CD8-positive, alpha-beta memory T cell (primary cell): ENCODE measurements at places on chromosomes 12 and 14. TPM values are rescaled to one million over a fixed set of nuclear protein-coding genes. Genes with fewer than 3 reads are reported as not detected.

DNA sequence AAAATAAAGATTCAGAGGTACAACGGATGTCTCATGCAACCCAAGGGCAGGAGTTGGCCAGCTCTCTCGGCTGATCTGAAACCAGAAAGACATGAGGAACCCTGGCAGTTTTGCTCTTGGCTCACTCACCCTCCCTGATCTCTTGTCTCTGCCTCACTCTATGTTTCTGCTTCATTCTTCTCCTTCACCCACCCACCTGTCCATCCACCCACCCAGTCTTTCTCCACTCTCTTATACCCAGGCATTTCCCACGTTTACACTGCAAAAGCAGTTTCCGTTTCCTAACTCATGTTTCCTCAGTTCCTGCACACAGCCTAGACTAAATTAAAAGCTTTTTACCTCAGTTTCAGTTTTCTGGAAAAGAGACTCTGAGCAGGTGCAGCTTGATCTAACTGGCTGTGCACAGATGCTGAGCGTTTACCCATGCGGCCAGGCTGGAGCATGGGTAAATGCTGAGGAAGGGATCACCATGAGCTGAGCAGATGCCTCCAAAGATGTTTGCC, 157.6 kb downstream of the PRKCH start:
- DNase-seq: no peak
- no peaks in the 10 kb centered on the region for H3K27me3 ChIP-seq
- peaks cover 79% of the 10 kb centered on the region for H3K4me1 ChIP-seq
- H3K4me3 ChIP-seq: no peak overlapping the region

GRCh38 chr14:31541702-31542101, 19.5 kb upstream of the NUBPL start:
- peaks cover 3% of the 10 kb centered on the region for H3K27me3 ChIP-seq
- no peak for DNase-seq
- H3K4me1 ChIP-seq: no peaks in the 10 kb centered on the region
- no peaks in the 10 kb centered on the region for H3K36me3 ChIP-seq

GRCh38 chr12:86261578-86261977, 5.4 kb upstream of the MGAT4C start:
- no peak overlapping the region for H3K27ac ChIP-seq
- H3K27me3 ChIP-seq: no peaks in the 10 kb centered on the region
- no peaks in the 10 kb centered on the region for H3K4me1 ChIP-seq

- H3K4me3 ChIP-seq: no peak overlapping the region
- no peaks in the 10 kb centered on the region for H3K27me3 ChIP-seq
- DNase-seq: no peak
- no peaks in the 10 kb centered on the region for H3K36me3 ChIP-seq
- no peak overlapping the region for H3K27ac ChIP-seq
Measured at GRCh38 chr14:31277085-31277484, 69.5 kb upstream of the HECTD1 start.

- H3K27me3 ChIP-seq: no peaks in the 10 kb centered on the region
- H3K27ac ChIP-seq: no peak overlapping the region
- no peak overlapping the region for H3K4me3 ChIP-seq
- H3K4me1 ChIP-seq: no peaks in the 10 kb centered on the region
- no peak for DNase-seq
Measured at GRCh38 chr12:27207615-27208413, 36.3 kb upstream of the STK38L start.

GRCh38 chr12:120668868-120669840, 17.8 kb upstream of the MLEC start:
- no peaks in the 10 kb centered on the region for H3K27me3 ChIP-seq
- DNase-seq: no peak
- no peak overlapping the region for H3K27ac ChIP-seq
- H3K4me1 ChIP-seq: no peaks in the 10 kb centered on the region
- no peak overlapping the region for H3K4me3 ChIP-seq

- H3K4me1 ChIP-seq: no peaks in the 10 kb centered on the region
- DNase-seq: no peak
- H3K27ac ChIP-seq: no peak overlapping the region
- H3K36me3 ChIP-seq: no peaks in the 10 kb centered on the region
Measured at GRCh38 chr14:96683562-96684289, 113.5 kb upstream of the VRK1 start.

DNA sequence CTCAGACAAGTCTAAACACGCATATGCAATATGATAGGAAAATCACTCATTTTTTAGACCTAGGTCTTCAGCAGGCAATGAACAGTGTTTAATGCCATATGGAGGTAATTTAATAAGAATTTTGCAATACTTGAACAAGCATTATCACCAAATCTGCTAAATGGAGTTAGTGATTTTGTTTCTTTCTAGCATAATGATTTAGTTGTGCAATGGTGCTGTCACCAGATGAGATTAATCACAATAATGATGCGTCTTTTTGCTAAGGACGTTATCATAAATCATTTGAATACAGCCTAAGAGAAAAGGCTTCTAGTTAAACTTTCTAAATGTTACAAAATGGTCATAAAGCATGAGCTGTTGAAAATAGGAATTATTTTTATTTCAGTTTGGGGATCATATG, 170.0 kb upstream of the SLC16A7 start:
- no peaks in the 10 kb centered on the region for H3K27me3 ChIP-seq
- DNase-seq: no peak
- H3K4me1 ChIP-seq: no peaks in the 10 kb centered on the region
- H3K4me3 ChIP-seq: no peak overlapping the region
- no peaks in the 10 kb centered on the region for H3K36me3 ChIP-seq

- H3K27me3 ChIP-seq: no peaks in the 10 kb centered on the region
- H3K27ac ChIP-seq: no peak overlapping the region
- DNase-seq: no peak
- no peaks in the 10 kb centered on the region for H3K36me3 ChIP-seq
Measured at GRCh38 chr12:131892711-131893604, 1.5 kb upstream of the ULK1 start.

- H3K27ac ChIP-seq: no peak overlapping the region
- H3K36me3 ChIP-seq: no peaks in the 10 kb centered on the region
- H3K4me1 ChIP-seq: no peaks in the 10 kb centered on the region
- DNase-seq: no peak
- no peak overlapping the region for H3K4me3 ChIP-seq
- H3K27me3 ChIP-seq: no peaks in the 10 kb centered on the region
Measured at GRCh38 chr14:68199554-68200151, 380.1 kb downstream of the RAD51B start.

GRCh38 chr12:79407671-79408622, 282.8 kb downstream of the PAWR start:
- no peaks in the 10 kb centered on the region for H3K27me3 ChIP-seq
- no peak overlapping the region for H3K4me3 ChIP-seq
- H3K36me3 ChIP-seq: no peaks in the 10 kb centered on the region
- no peak overlapping the region for H3K27ac ChIP-seq
- DNase-seq: no peak

The RNASE3 gene
- polyA plus RNA-seq: not detected
